ENCODE measurements at places on chromosomes 7 and 10.

GRCh38 chr7:155947051-155947450, 134.8 kb upstream of the SHH start:
- no peak for DNase-seq

DNA sequence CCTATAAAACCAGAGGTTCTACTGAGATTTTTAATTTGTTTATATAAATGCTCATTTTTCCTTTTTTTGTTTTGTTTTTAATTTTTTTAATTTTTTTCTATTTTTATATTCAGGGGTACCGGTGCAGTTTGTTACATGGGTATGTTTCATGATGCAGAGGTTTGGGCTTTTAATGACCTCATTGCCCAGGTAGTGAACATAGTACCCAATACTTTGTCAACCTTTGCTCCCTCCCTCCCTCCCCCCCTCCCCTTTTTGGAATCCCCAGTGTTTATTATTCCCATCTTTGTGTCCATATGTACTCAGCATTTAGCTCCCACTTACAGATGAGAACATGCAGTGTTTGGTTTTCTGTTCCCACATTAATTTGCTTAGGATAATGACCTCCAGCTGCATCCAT, 94.4 kb upstream of the NEBL start:
- no peak for DNase-seq

GRCh38 chr7:12244694-12245093, 33.6 kb downstream of the TMEM106B start:
- DNase-seq = no peak

- no peak for DNase-seq
Observed at GRCh38 chr7:127362364-127363027, 30.0 kb downstream of the ZNF800 start.

- no peak for DNase-seq
Observed at GRCh38 chr10:73819513-73820093, 8.2 kb upstream of the NDST2 start.

- no peak for DNase-seq
Observed at GRCh38 chr10:4176500-4177281, 391.7 kb upstream of the KLF6 start.

- DNase-seq = no peak
Observed at GRCh38 chr10:77600640-77601039, 37.0 kb downstream of the KCNMA1 start.

DNA sequence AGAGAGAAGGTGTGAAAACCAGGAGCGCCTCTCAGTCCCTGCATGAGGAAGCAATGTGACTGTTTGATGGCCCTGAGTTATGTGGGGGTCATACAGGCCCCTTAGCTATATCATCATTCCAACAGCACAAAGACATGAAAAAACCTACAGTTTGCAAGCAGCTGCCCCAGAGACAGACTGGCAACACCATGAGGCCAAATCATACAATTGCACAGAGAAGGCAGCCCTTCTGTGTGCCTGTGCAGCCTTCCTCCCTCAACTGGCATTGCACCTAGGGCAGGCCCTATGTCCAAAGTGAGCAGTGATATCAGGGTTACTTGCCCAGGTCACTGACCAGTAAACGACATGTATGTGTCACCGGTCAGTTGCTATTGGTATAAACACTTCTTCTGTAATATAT, 41.6 kb downstream of the GPRIN2 start:
- no peak for DNase-seq

DNA sequence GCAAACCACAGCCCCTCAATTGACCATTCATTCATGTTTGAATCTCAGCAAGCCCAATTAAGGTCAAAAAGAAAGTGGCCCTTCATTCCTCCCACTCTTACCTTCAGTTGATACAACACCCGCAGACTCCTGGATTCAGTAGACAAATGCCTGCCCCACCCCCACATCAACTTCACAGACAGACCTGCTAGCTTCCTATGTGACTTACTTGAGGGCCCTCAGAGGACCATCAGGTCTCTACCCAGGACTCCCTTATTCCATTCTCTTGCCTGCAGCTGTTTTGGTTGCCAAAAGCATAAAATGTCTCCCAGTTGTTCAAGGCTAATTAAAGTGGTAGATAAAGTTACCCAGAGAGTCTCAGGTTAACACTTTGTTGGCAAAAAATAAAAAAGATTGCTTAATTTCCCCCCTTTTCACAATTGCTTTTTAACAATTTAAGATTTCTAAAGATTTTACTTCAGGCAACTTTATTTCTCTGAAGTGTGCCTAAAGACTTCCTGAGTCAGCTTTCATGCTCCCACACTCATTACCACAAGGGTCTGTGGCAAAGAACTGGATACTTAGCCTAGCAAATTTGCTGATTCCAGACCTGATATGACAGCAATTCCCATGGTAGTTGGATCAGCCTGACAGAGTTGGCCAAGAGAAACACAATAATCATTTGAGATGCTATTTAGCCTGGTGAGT, 3.3 kb upstream of the MTERF1 start:
- no peak for DNase-seq

- no peak for DNase-seq
Observed at GRCh38 chr7:111931016-111931517, 275.1 kb downstream of the DOCK4 start.

GRCh38 chr10:13483951-13484350, 44.9 kb downstream of the BEND7 start:
- DNase-seq = no peak

DNA sequence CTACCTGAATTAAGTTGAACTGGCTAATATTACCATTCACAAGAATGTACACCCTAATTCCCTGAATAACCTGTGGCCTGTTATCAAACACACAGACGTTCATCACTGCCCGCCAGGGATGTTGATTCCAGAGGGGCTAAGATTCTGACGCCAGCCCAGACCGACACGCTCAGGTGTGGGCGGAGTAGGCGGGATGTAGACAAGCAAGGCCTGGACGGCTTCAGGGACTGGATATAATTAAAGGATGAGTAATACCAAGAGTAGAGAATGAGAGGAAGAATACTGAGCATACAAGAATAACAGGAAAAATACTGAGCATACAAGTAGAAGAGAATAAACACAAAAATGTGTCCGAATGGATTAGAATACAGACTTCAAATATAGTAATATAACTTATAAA, 29.0 kb downstream of the CUBN start:
- DNase-seq = no peak

DNA sequence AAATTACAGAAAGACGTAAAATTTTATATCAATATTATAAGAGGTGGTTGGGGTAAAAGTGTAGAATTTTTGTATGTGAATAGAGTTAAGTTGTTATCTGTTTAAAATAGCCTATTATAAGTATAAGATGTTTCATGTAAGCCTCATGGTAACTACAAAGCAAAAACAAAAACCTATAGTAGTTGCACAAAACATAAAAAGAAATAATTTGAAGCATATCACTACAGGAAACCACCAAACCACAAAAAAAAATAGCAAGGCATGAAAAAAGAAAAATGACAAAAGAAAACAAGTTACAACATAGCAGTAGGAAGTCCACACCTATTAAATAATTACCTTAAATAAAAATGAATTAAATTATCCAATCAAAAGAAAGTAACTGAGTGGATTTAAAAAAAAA, 12.4 kb upstream of the GSTK1 start:
- DNase-seq = no peak

DNA sequence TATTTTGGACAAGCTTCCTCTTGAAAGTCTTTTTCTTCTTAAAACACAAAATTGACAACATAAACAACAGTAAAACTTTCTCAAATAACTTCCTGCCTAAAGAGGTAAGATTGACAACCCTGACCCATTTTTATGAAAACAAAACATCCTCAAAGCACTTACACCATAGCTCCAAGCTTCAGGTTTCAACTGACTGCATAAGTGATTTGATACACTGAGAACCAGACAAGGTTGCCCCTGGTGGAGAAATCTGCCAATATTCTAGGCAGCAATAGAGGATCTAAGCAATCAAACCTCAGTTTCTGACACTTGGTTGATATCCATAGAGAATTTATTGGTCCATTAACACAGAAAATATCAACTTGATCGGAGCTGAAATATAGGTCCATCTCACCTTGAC, 147.8 kb downstream of the ELAPOR2 start:
- DNase-seq = no peak

GRCh38 chr10:73410897-73411296, 3.0 kb downstream of the ANXA7 start:
- DNase-seq = no peak

DNA sequence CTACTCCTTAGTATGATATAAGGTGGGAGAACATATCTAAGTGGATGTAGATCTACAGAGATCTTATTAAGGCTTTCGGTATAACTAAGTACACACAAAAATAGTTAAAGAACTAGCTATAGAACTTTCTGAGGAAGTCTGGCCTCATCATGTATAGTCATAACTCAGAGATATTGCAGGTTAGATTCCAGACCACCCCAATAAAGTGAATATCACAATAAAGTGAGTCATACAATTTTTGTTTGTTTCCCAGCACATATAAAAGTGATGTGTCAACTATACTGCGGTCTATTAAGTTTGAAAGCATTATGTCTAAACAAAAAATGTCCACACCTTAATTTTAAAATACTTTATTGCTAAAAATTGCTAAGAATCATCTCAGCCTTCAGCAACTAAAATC, 24.7 kb upstream of the SEMA3A start:
- no peak for DNase-seq

DNA sequence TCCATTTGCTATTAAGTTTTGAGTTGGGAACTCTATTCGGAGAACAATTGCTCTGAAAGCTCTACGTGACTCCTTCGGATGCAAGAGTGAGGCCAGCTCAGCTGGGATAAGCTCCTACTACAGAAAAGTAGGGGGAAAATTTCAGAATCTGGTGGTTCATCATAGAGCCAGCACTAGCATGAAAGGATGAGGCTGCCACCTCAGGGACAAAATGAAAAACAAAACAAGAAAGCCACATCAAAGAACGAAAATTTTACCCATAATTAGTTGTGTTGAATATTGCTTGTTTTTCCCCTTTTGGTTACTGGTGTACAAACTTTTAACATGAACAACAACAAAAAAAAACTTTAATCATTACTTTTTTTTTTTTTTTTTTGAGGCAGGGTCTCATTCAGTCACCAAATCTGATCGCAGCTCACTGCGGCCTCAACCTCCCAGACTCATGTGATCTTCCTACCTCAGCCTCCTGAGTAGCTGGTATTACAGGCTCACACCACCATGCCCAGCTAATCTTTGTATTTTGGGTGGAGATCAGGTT, 39.7 kb upstream of the NFE2L3 start:
- DNase-seq = no peak

- no peak for DNase-seq
Observed at GRCh38 chr7:143884969-143885559, 16.9 kb downstream of the TCAF1 start.

DNA sequence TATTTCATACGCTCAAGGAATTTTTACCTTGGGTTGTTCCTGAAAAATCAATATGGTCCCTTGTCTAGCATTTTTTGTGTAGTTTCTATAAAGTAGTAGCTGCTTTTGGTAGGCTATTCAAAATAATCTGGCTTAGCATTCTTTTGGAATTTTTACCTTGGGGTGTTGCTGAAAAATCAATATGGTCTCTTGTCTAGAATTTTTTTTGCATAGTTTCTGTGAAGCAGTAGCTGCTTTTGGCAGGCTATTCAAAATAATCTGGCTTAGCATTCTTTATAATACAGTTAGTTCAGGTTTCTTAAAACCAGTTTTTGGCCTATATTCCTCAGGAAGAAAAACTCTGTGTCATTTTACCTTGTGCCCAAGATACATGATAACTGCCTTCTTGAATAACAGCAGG, 301.9 kb downstream of the SUGCT start:
- no peak for DNase-seq

GRCh38 chr10:128463991-128464760, 338.0 kb upstream of the MKI67 start:
- DNase-seq = no peak

GRCh38 chr7:157499121-157499834, 162.5 kb downstream of the DNAJB6 start:
- DNase-seq = no peak

DNA sequence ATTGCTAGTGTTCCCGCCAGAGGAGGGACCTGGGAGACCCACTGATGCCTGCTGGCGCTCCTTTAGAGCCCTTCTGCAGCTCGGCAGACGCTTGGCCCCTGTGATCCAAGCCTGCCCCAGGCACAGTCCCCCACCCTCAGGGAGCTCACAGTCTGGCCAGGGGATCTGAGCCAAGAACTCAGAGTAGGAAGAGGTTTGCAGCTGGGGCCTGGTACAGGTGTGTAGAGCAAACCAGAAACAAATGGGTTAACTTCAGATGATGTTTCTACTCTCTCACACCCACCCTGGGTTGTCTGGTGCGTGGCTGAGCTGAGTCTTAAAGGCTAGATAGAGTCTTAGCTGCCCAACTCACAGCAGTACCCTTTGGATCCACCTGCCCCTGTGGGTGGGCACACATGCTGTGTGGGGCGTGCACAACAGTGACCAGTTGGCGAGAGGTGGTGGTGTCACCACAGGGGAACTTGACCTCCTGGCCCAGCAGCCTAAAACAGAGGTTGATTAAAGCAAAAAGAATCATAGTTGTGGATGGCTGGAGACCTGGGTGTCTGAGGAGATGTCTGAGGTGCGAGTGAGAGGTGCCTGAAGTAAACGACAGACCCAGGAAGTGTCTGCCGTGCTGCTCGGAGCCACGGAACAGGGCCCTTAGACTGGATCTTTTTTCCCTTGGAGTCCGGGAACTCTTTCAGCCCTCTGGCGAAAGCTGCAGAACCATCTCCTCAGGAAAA, 31.2 kb upstream of the SRGN start:
- DNase-seq = no peak

GRCh38 chr10:98572594-98572993, 125.9 kb upstream of the HPS1 start:
- DNase-seq = no peak

Data from cortex of kidney (tissue), 1 donor.